ENCODE measurements at places on chromosomes 2 and 18. TPM values are rescaled to one million over a fixed set of nuclear protein-coding genes. Genes with fewer than 3 reads are reported as not detected.
A peak's percentile ranks its signal among the peaks of the same experiment; 100 is the strongest.

DNA sequence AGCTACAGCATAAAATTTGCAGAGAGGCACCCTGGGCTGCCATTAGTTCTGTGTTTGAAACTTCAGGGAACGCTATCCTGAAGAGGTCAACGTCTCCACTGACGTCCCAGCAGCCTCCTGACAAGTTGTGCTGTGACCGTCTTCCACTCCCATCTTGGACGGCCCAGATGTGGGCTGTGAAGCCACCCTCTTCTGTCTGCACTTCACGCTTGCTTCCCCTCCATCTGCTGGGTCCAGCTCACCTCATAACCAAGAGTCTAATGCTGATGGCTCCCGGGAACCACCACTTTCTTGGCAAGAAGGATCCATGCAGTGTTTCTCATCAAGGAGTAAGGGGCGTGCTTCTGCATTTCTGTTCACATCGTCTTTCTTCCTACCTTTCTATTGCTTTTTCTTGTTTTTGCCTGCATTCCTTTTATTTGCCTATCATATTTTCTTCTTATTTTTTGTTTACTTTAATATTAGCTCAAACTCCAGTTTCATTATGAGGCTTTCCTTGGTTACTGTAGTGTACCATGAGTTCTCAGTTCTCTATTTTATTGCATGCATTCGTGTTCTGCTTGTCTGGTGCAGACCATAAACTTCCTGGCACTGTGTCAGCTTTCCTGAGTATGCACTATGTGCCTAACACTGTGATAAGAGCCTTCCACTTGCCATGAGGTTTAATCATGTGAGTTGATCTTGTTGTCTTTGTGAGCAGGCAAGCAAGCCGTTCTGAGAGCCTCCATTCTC lies 631.8 kb upstream of the RAB6C start:
- DNase-seq, result no peak
- no peaks in the 10 kb centered on the region for H3K4me1 ChIP-seq
- H3K27ac ChIP-seq, result no peak overlapping the region
- H3K27me3 ChIP-seq, result no peaks in the 10 kb centered on the region
- H3K36me3 ChIP-seq, result no peaks in the 10 kb centered on the region

DNA sequence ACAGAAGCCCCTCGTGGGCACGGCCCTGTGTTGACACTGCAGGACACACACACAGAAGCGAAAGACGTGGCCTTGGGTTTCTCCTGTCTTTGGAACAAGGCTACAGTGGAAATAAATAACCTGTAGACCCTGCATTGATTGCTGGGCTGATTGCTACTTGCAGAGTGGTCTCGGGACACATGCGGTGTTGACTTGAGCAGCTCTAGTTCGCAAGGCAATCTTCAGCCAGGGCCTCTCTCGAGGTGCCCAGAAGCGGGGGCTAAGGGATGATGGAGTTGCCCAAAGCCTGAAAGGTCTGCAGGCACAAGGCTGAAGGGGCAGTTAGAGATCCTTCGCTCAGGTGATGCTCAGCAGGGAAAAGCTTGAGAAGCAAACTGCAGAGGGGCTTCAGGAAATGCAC lies 180.3 kb downstream of the SEPTIN10 start:
- no peak overlapping the region for H3K27ac ChIP-seq
- no peaks in the 10 kb centered on the region for H3K27me3 ChIP-seq
- DNase-seq, result no peak
- H3K36me3 ChIP-seq, result no peaks in the 10 kb centered on the region
- peaks cover 5% of the 10 kb centered on the region for H3K4me1 ChIP-seq

DNA sequence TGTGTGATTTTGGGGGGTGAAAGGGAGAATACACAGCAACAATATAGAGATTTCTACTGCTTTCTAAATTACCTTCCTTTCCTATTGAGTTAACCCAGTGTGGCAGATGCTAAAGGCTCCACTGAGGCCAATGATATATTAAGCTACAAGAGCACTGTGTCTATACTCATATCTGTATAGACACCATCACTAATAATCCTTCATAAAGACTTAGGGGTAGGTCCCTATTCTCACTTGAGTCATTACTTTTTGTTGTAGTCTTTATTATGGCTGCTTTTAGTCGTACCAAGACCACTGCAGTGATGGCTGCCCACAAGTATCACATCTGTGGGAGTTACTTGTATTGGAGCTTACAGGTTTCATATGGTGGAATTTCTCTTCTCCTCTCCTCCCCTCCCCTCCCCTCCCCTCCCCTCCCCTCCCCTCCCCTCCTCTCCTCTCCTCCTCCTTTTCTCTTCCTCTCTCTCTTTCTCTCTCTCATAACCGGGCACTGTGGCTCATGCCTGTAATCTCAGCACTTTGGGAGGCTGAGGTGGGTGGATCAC lies 637.6 kb downstream of the ADCYAP1 start:
- H3K4me1 ChIP-seq, result no peaks in the 10 kb centered on the region
- no peak for DNase-seq
- no peak overlapping the region for H3K4me3 ChIP-seq
- H3K36me3 ChIP-seq, result no peaks in the 10 kb centered on the region
- H3K27me3 ChIP-seq, result no peaks in the 10 kb centered on the region

GRCh38 chr2:234914371-234915154 lies 37.3 kb upstream of the SH3BP4 start:
- no peaks in the 10 kb centered on the region for H3K36me3 ChIP-seq
- no peak overlapping the region for H3K27ac ChIP-seq
- H3K4me3 ChIP-seq, result no peak overlapping the region
- no peak for DNase-seq

GRCh38 chr2:53636596-53636995 lies 131.0 kb upstream of the CHAC2 start:
- H3K27ac ChIP-seq, result no peak overlapping the region
- peaks cover 1% of the 10 kb centered on the region for H3K4me1 ChIP-seq
- H3K4me3 ChIP-seq, result no peak overlapping the region
- no peaks in the 10 kb centered on the region for H3K36me3 ChIP-seq
- H3K27me3 ChIP-seq, result no peaks in the 10 kb centered on the region

DNA sequence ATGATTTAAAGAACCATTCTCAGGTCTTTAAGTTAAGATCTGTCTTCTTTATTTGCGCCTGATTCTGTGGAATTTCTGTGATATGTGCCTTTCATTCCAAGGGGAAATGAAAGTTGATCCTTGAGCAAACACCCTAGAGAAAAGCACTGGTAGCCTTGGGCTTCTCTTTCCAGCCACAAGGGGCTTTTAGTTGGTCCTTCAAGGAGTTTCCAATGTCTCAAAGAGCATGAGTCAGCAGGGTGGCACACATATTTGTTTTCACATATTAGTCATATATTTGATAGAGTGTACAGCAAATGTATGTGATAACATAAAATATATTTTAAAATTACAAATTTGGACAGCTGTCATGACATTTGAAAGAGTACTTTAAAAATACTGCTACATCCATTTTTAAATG lies 339.5 kb downstream of the TXNL1 start:
- no peaks in the 10 kb centered on the region for H3K4me1 ChIP-seq
- no peaks in the 10 kb centered on the region for H3K36me3 ChIP-seq
- no peak overlapping the region for H3K4me3 ChIP-seq
- no peak overlapping the region for H3K27ac ChIP-seq
- DNase-seq, result no peak

- no peaks in the 10 kb centered on the region for H3K27me3 ChIP-seq
- H3K4me3 ChIP-seq, result no peak overlapping the region
These were observed 24.4 kb upstream of the GPR39 start for GRCh38 chr2:132392221-132392620.

DNA sequence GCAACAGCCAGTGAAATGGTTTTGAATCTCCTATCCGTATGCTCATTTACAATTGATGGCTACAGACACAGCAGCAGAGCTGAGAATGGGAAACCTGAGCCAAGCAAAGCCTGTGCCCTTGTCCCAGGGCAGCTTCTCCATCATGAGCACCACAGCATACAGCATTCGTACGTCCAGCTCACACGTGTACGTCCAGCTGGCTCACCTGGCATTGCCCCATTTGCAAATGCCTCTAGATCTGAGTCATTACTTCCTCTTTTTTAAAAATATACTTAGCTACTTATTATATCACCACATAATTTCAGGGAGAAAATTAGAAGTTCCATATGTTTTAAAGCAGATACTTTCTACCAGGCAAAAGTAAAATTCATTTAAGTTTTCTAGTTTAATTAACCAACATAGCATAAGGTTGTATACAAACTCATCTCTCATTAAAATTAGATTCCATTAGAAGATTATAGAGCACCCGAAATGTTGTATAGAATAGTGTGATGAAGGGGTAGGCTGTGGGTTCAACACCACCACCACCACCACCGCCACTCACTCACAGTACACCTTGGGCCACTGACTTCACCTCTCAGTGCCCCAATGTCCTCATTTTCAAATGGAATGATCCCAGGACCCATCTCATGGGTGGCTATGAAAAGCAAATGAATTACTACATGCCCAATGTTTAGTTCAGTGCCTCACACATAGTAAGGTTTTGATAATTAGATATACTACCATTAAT lies 31.4 kb upstream of the TMEM177 start:
- no peak overlapping the region for H3K27ac ChIP-seq
- no peaks in the 10 kb centered on the region for H3K27me3 ChIP-seq
- H3K4me3 ChIP-seq, result no peak overlapping the region
- H3K4me1 ChIP-seq, result no peaks in the 10 kb centered on the region
- no peaks in the 10 kb centered on the region for H3K36me3 ChIP-seq

GRCh38 chr2:235533198-235533597 lies 39.4 kb downstream of the AGAP1 start:
- no peak overlapping the region for H3K4me3 ChIP-seq
- H3K36me3 ChIP-seq, result no peaks in the 10 kb centered on the region
- no peaks in the 10 kb centered on the region for H3K27me3 ChIP-seq
- DNase-seq, result no peak
- H3K4me1 ChIP-seq, result peaks cover 7% of the 10 kb centered on the region

- peaks cover 21% of the 10 kb centered on the region for H3K4me1 ChIP-seq
- H3K4me3 ChIP-seq, result no peak overlapping the region
- no peak for DNase-seq
- H3K36me3 ChIP-seq, result no peaks in the 10 kb centered on the region
- no peak overlapping the region for H3K27ac ChIP-seq
- no peaks in the 10 kb centered on the region for H3K27me3 ChIP-seq
These were observed 12.9 kb upstream of the MC5R start for GRCh38 chr18:13810950-13811485.

DNA sequence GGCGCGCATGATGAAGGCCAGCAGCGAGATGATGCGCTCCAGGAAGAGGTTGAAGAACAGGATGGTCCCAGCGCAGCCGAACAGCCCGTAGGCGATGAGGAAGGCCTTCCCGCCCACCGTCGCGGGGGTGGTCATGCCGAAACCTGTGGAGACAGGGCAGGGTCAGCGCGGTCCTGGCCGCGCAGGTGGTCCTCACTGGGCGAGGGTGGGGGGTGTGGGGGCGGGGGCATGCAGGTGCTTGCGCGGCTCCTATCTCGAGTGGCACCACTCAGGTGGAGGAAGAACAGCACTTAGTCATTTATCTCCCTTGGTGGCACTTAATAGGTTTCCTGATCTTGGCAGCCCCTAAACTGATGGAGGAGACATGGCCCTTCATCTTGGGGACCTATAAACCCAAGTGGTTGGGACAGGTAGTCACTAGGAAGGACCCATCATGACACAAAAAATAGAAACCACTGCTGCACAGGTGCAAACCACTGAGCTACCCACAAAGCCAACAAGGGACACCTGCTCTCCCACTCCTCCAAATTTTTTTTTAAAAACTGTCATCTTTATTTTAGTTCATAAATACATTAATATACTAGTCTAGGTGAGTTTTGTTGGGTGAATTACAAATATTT lies 118.8 kb downstream of the MSH2 start:
- H3K27ac ChIP-seq, result no peak overlapping the region
- no peak for DNase-seq
- no peak overlapping the region for H3K4me3 ChIP-seq
- H3K36me3 ChIP-seq, result no peaks in the 10 kb centered on the region
- peaks cover 9% of the 10 kb centered on the region for H3K4me1 ChIP-seq
- H3K27me3 ChIP-seq, result no peaks in the 10 kb centered on the region

- H3K36me3 ChIP-seq, result no peaks in the 10 kb centered on the region
- peaks cover 32% of the 10 kb centered on the region for H3K4me1 ChIP-seq
- H3K27ac ChIP-seq, result no peak overlapping the region
- peak; percentile 11 for DNase-seq
- no peak overlapping the region for H3K4me3 ChIP-seq
- no peaks in the 10 kb centered on the region for H3K27me3 ChIP-seq
These were observed 108.2 kb downstream of the PDE1A start for GRCh38 chr2:182318466-182319220.

DNA sequence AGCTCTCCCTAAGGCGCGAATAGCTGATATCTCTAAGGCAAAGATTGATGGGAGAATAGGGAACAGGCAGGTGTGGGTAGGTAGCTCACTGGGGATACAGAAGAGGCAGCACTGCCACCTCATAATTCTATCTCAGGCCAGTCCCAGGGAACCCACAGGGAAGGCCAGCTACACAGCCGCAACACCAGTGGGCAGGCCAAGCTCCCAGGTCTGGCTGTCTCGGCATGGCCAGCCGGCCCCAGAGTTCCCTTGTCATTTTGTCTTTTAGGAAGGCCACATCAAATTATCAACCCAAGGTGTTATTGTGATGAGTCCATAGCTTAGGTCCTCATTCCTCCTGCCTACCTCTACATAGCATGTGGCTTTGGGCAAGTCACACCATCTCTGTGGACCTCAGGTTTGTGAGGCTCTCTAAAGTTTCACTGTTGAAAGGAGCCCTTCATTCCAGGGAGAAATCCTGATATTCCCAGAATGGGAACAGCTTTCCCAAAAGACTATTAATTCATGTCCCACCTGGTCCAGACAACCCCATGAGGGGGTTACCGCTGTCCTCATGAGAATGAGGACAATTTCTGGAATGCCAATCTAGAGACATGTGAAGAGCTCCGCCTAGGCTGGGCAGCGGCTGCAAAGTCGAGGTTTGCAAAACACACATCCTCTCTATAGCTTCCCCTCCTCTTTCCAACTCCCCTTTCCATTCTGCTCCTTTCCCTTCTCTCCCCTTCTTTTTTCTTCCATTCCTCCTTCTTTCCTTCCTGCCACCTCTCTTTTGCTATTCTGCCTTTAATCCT lies 287.1 kb upstream of the ID2 start:
- H3K27ac ChIP-seq, result no peak overlapping the region
- H3K4me1 ChIP-seq, result no peaks in the 10 kb centered on the region
- H3K27me3 ChIP-seq, result no peaks in the 10 kb centered on the region
- no peaks in the 10 kb centered on the region for H3K36me3 ChIP-seq
- DNase-seq, result no peak

SULT1C2 gene
- total RNA-seq, result 37.3 TPM

LIMS4 gene
- total RNA-seq, result 17.3 TPM

PRKAG3 gene
- not detected for total RNA-seq

IL36G gene
- not detected for total RNA-seq

KRTCAP3 gene
- total RNA-seq, result 17.5 TPM

SNORC gene
- not detected for total RNA-seq

GAL3ST2 gene
- not detected for total RNA-seq

SIX3 gene
- total RNA-seq, result not detected
